ENCODE measurements at places on chromosomes 12 and 14.

- DNase-seq: no peak
Observed at GRCh38 chr14:65243766-65244442, 141.6 kb upstream of the MAX start.

- DNase-seq: no peak
Observed at GRCh38 chr12:121778567-121779421, 14.7 kb downstream of the RHOF start.

GRCh38 chr14:37417833-37418232 is 177.2 kb downstream of the FOXA1 start:
- DNase-seq: no peak

- DNase-seq: no peak
Observed at GRCh38 chr12:60209933-60210332, 614.1 kb downstream of the SLC16A7 start.

GRCh38 chr12:70843363-70843762 is 77.2 kb downstream of the PTPRR start:
- DNase-seq: no peak

GRCh38 chr12:45214749-45215418 is 1.0 kb upstream of the ANO6 start:
- no peak for DNase-seq

- DNase-seq: no peak
Observed at GRCh38 chr14:106850913-106851825, 1324.8 kb downstream of the TMEM121 start.

GRCh38 chr12:89985935-89986334 is 277.3 kb upstream of the ATP2B1 start:
- DNase-seq: no peak

DNA sequence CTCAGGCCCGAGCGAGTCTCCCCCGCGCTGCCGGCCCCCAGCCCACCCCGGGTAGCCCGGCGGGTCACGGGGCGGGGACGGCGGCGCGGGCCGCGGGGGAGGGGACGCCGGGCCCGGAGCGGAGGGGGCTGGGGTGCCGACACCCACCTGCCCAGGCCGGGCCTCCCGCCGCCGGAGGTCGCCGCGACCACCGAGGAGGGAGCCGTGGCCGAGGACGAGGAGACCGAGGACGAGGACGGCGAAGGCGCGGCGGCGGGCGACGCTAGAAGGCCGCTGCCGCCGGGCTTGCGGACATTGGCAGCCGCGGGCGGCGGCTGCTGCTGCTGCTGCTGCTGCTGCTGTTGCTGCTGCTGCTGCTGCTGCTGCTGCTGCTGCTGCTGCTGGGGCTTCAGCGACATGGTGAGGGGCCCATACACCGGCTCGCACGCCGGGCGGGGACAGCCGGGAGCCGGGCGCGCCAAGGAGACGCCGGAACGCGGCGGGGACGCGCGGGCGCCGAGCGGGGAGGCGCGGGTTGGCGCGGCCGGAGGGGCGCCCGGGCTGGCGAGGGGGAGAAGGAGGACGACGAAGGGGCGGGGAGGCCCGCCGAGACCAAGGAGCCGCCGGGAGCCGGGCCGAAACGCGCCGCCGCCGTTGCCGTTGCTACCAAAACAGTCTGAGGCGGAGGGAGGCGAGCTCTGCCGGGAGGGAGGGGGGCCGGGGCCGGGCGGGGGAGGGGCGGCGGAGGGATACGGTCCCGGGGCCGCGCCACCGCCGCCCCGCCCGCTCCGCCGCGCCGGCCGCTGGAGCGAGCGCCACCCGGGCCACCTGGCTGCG is at the start of gene ATXN2:
ATXN2 (minus strand) TSS at position 679 of the 816 bp plus-strand sequence; CDS start at position 398, 281 bp downstream.
- peak; percentile 71 for DNase-seq

DNA sequence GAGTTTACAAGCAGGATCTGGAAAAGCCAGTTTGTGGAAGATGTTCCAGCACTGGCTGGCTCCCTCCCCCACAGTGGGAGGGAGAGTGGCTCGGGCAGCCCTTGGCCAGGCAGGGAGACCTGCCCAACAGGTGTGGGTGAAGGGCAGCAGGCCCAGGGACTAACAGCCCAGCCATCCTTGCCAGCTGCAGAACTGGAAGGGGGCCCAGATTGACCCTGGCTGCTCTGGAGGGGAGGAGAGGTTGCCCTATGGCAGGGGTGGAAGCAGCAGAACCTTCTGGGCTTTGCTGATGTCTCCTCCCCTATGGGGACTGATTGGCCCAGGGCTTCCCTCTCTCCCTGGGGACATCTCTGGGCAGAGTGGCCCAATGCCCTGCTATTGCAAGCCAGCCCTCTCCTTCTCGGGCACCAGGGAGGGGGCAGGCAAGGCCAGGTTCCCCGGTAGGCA is 20.5 kb downstream of the IRF2BPL start:
- no peak for DNase-seq

- no peak for DNase-seq
Observed at GRCh38 chr12:19165451-19165850, 35.9 kb downstream of the PLEKHA5 start.

DNA sequence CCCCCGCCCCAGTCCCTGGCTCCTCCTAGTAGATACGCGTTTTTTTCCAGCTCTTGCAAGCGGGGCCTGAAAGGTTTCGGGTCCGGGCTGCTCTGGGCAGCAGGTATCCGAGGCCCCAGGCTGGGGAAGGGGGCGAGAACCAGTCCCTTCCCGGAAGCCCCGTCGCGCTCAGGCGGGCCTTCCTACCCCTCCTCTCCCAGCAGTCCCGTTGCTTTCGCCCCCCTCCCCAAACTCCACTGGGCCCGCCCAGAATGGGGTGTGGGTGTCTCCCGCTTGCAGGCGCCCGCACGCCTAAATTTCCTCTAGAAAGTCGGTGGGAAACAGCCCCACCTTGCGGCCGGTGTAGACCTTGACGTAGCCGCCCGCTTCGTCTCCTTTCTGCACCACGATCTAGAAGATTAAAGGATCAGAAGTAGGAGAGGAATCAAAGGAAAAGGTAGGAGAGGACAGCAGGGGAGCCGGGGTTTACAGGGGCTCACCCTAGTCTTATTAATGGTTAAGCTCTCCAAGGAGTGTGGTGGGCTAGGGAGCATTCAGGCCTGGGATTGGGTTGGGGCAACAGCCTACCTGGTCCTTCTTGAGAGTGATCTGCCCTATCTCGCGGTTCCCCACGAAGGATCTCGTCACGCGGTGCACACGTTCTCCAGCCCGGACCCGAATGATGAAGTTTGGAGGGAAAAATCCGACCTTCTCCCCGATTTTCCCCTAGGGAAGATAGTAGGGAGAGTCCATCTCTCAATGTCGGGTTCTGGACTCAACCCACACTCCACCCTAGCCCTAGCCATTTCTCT is 7.3 kb downstream of the STAC3 start:
- DNase-seq: peak; percentile 68

DNA sequence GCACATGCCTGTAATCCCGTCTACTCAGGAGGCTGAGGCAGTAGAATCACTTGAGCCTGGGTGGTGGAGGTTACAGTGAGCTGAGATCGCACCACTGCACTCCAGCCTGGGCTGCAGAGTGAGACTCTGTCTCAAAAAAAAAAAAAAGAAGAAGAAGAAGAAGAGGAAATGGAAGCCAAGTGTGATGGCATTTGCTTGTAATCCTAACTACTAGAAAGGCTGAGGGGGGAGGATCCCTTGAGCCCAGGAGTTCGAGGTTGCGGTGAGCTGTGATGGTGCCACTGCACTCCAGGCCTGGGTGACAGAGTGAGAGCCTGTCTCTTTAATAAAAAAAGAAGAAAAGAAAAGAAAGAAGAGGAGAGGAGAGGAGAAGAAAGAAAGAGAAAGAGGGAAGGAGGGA is 52.1 kb downstream of the LGMN start:
- DNase-seq: no peak

DNA sequence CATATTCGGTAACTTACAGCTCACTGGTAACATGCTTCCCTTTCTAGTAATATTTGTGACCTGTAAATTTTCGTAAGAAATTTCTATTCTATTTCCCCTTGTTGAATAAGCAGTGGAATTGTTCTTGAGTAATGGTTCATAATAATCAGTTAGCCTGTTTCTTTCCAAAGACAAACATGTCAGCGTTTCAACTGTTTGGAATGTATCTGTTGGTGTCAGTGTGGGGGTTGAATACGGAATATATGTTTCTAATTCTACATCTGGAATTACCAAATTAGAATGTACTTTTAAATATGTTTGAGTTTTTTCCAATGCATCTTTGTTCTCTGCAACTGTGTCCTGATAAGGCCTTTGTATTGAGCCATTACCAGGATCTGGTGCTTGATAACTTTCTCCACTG is 2.0 kb downstream of the BBS10 start:
- no peak for DNase-seq

DNA sequence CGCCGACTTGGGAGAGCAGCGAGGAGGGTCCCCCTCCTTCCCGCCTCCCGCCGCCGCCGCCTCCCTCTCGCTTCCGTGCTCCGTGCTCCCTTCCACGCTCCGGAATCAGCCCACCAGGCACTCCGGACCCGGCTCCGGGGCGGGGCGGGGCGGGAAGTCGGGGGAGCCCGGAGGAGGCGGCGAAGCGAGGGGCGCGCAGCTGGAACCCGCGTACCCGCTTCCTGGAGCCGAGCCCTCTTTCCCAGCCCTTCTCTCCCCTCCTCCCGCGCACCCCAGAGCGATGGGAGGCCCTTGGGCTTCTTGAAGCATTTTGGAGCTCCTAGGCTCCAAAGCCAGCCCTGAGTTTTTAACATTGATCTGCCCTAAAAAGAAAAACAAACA is at the start of gene SYNDIG1L:
SYNDIG1L (minus strand) TSS at position 9 of the 381 bp plus-strand sequence. CDS start 16,466 bp downstream, outside the sequence.
- no peak for DNase-seq

- no peak for DNase-seq
Observed at GRCh38 chr12:20213723-20214625, 154.4 kb upstream of the PDE3A start.

DNA sequence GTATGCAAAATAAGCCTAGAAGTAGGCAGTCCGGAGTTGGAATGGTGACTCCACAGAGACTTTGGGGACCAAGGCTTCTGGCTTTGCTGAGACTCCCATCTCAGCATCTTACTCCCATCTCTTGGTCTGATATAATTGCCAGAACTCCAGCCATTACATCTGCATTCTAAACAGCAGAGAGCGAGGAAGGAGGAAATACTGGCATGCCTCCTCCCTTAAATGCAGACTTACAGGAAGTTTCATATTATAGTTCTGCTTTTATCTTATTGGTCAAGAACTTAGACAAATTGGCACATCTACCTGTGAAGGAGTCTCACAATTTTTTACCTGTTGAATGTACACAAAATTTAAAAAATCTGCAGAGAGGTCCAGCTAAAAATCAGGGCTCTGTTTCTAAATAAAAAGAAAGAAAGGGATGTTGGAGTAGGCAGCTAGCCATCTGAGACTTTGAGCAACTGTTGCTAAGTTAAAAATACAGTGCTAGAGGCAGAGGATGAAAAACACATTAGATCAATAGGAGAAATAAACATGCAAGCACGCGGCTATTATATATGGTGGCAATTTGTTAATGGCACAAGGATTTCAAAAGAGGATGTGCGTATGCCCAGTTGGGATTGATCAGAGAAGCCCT is 209.9 kb upstream of the HMGA2 start:
- no peak for DNase-seq

GRCh38 chr14:39055786-39056474 is 47.1 kb downstream of the SEC23A start:
- DNase-seq: no peak

GRCh38 chr14:35240231-35240630 is 52.0 kb upstream of the PSMA6 start:
- DNase-seq: no peak

DNA sequence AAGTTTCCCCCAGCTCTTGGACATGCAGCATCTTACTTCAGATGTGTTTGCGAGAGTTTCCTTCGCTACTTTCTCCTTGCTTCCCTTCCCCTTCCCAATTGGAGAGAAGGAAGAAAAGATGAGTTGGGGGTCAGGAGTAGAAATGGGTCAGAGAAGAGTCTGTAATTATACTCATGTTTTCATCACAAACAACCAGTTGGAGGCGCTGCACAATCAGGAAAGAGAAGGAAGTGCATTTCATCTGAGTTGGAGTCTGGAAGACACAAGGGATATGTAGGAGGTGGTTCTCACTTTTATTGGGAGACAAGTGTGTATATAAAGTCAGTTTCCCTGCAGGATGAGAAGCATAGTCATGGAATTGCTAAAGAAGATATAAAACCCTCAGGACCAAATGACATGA is 31.3 kb upstream of the VSX2 start:
- no peak for DNase-seq

GRCh38 chr14:61430066-61430757 is 108.8 kb downstream of the PRKCH start:
- no peak for DNase-seq

DNA sequence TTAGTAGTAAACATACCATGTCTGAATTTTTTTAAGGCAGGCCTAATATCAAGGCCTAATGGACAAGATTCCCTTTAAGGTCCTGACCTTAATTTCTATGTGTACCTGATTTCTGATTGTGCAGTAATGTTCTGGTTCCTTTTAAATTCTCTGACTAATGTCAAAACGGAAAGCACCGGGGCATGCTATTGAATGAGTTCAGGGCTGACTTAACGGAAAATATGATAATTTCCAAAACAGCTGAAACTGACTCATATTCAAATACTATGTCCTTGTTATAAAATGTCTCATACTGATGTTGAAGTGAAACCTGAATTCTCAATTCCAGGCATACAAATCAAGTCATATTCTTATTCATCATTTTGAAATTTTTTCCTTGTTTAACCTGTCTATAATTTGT is 6.7 kb downstream of the TAS2R43 start:
- DNase-seq: no peak

DNA sequence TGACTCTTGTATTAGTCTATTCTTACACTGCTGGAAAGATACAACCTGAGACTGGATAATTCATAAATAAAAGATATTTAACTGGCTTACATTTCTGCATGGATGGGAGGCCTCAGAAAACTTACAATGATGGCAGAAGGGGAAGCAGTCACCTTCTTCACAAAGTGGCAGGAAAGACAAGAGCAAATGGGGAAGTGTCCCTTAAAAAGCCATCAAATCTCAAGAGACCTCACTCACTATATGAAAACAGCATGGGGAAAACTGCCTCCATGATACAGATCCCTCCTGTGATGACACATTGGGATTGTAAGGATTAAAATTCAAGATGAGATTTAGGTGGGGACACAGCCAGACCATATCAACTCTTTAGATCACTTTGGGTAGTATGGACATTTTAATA is 83.7 kb downstream of the TMTC3 start:
- no peak for DNase-seq

- DNase-seq: no peak
Observed at GRCh38 chr12:62263966-62264365, 3.8 kb downstream of the USP15 start.

- DNase-seq: no peak
Observed at GRCh38 chr12:64088431-64089349, 133.4 kb downstream of the KICS2 start.

DNA sequence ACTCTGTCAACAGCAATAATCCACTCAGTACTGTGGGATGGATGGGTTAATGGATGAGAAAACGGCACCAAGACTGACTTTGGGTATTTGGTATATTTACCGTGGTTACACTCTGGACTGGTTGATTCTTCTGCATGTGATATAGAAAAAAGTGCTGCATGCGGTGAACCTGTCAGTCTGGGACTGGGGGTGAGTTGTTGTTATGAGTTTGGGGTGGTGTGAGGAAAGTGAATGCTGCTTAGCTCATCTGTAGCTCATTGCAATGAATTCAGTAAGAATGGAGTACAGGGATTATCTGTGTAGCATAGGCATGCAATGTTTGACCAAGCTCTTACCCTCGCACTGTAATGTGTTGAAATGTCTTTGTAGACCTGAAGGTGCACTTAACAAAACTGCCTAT is 6.0 kb downstream of the KCNA1 start:
- no peak for DNase-seq

All from T-helper 17 cell (primary cell).